Foreskin fibroblast (primary cell): ENCODE measurements at places on chromosomes 13 and 19.

GRCh38 chr19:57773488-57773887 lies 4.0 kb downstream of the ZNF586 start:
- no peak for DNase-seq

DNA sequence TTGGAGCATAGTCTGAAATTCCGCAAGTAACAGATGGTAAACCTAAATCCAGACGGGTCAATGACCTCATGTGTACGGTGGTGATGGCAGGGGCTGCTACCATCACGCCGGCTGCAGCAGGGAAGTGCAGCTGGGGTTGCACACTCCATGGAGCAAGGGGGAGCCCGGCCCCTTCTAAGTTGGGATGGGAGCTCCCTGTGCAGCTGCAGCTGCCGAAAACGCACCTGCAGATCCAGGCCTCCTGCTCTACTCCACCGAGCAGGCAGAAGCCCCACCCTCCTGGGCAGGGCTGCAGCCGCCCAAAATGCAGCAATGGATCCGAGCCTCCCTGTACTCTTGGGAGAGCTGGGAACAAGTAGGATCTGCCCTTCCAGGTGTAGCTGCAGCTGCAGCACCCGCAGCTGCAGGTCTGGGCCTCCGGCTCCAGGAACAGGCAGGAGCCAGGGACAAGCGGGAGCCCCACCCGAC lies 25.5 kb downstream of the KBTBD6 start:
- no peak for DNase-seq

GRCh38 chr13:102040812-102041211 lies 361.0 kb downstream of the FGF14 start:
- no peak for DNase-seq

DNA sequence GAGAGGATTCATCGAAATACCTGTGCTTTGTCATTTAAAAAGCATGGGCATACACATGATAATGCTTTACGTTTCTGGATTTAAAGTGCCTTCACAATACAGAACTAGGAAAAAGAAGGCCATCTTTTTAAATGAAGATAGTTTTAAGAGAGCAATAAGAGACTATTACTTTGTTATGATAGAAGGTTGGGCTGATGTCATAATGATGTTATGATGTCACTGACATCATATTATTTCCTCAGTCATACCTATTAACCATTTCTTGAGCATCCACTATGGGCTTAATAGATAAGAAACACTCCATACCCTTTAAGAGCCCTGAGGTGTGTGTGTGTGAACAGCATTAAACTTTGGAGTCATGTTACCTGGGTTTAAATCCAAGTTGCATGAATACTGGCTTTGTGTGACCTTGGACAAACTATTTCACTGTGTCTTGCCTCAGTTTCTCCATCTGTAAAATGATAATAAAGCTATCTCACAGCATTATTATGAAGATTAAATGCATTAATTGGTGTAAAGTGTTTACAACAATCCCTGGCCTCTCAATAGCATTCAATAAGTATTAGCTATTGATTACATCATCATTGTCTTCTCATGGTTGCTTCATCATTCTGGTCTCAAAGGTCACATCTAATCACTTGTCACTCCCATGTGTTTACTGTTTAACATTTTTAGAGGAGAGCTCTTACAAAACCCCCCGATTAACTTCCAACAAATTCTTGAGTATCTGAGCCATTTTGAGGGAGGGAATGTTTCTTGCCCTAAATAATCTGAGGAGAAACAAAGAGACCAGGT lies 11.1 kb downstream of the ZNF181 start:
- no peak for DNase-seq
